ENCODE measurements at places on chromosomes 2 and 18. TPM values are rescaled to one million over a fixed set of nuclear protein-coding genes. Genes with fewer than 3 reads are reported as not detected.

The TYMS gene
- not detected for total RNA-seq

The CYS1 gene
- total RNA-seq: 3.9 TPM

The ACMSD gene
- not detected for total RNA-seq

The M1AP gene
- total RNA-seq: 0.81 TPM

The ALK gene
- total RNA-seq: 0.22 TPM

The LRRTM4 gene
- total RNA-seq: not detected

The CHRNG gene
- total RNA-seq: not detected

The C1QL2 gene
- not detected for total RNA-seq

The FNDC4 gene
- total RNA-seq: 4.0 TPM

The CTDP1 gene
- 23.6 TPM for total RNA-seq

All from thyroid gland (tissue), 4 donors.